Tibial nerve (tissue), 4 donors: ENCODE measurements at places on chromosomes 6 and 20. TPM values are rescaled to one million over a fixed set of nuclear protein-coding genes. Genes with fewer than 3 reads are reported as not detected.

DNA sequence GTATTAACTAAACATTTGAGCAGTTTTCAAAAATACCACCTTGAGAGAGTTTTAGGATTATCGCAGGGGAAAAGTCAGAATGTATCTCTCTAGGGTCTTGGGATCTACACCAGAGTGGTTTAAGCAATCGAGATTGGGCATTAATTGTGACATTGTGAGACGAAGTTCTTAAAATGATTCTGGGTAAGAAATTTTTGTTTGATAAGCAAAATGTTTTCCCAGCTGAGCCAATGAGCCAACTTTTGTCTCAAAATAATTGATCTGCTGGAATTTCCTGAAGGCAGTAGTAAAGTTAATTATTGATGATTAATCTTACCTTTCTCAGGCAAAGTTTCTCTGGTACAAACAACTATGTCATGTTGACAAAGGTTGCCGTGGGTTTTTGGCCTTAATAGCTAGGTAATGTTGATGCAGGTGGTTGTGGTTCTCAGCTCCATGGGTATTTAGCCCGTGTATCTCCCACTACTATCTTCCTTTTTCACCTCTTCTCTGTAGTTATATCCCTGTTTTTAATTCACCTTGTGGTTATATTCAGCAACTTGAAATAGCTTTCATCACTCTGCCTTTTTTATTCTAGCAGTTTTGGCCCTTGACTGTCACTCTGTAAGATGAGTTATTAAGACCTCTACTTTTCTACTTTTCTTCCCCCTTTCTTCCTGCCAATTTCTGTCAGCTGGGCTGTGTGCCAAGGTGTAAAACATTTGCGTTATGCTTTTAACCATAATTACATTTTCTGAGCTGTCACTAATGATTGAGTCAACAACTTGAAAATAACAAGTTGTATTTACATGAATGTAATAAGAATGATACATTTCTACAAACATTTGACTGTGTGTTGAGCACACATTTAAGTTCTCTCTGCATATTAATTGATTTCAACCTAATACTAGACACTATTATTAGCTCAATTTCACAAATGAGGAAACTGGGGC is 368.3 kb upstream of the BTBD3 start:
- no peak for DNase-seq

DNA sequence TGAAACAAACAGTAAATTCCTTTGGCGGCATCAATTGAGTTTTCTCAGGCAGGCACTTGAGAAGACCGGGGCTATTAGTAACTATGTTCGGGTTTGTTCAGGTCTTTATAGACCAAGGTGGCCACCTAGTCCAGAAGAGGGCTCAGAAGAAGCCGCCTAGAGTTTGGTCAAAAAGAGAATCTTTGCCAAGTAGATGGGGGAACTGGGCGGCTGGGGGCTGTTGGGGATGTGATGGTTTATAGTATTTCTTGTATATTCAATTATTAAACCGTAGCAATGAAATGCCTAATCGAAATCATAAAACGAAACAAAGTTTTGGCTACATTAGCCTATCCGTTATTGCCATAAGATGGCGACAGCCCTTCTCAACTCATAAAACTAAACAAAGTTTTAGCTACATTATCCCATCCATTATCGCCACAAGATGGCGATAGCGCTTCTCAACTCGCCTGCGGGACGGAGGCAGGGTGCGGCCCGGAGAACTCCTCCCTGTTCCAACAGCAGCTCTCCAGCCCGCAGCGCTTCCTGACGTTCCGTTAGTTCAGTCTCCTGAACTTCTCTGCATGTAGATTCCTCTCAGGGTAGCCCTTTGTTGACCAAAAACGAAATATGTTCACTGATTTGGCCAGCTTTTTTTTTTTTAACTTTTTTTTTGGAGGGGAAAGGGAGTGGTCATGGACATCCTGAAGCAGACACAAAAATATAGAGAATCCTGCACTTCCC is 120.5 kb upstream of the PRSS16 start:
- DNase-seq, result peak; percentile 80

- no peak for DNase-seq
Observed at GRCh38 chr6:7138921-7139358, 31.2 kb downstream of the RREB1 start.

Gene OLIG3
- not detected for total RNA-seq

Gene SLC17A4
- not detected for total RNA-seq

Gene TPD52L1
- total RNA-seq, result 55.0 TPM

Gene FRMD1
- 14.4 TPM for total RNA-seq

DNA sequence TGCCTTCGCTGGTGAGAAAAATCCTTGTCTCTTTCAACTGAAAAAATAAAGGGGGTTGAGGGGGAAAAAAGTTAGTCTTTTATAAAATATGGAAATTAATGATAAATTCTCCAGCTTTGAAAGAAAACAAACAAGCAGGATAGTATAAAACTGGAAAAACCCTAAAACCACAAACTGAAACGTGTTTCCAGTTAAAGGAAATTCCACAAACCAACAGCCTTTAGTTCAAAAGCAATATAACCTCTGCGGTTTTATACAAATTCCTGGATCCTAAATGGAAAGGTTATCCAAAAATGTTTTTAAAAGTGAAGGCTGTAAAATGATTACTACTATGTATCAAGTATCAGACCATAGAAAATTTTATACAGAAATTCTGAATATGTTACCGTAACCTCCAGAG is 55.6 kb downstream of the BMP5 start:
- no peak for DNase-seq

GRCh38 chr6:128024969-128025368 is 124.1 kb upstream of the THEMIS start:
- no peak for DNase-seq

- DNase-seq, result no peak
Observed at GRCh38 chr20:44496976-44497375, 21.3 kb downstream of the TTPAL start.

DNA sequence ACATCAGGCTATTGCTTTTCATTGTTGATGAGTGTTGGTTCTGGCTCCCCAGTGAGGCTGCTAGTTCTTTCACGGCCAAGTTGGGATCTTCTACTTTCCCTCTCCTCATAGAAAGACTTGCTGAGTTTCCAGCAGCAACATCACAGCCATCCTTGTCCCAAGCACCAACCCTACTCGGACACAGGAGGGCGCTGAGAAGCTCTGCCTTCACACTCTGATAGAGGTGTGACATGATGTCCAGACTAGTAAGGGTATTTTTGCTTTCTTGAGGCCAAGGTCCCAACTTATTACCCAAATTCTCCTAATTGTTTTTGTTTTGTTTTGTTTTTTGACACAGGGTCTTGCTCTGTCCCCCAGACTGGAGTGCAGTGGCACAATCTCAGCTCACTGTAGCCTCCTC is 3.0 kb upstream of the GCM1 start:
- no peak for DNase-seq

DNA sequence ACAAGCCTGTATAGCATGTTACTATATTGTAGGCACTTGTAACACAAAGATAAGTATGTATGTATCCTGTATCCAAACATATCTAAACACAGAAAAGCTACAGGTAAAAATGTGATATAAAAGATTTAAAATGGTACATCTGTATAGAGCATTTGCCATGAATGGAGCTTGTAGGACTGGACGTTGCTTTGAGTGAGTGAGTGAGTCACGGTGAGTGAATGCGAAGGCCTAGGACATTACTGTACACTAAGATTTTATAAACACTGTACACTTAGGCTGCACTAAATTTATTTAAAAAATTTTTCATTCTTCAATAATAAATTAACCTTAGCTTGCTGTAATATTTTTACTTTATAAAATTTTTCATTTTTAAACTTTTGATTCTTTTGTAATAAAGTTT is 136.9 kb downstream of the NKAIN2 start:
- no peak for DNase-seq

Gene MCCD1
- total RNA-seq, result not detected

DNA sequence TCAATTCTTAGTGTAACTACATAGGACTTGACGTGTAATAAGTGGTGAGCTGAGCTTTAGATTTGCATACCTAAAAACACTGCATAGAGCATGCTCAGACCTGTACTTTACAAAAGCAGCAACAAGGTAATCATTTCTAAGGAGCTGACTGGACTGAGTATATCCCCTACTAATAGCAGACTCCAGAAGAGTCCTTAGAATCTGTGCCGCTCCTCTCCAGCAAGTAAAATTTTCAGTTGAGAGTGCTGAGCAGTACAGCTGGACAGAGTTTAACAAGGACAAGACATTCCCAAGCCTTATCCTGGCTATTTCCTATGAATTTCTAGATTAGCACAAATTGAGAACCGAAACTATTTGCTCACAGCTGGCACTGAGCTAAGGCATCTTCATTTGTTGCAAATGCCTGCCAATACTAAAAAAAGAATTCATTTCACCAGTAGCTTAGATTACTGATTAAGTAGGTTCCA is 26.1 kb upstream of the KLHL31 start:
- no peak for DNase-seq

- no peak for DNase-seq
Observed at GRCh38 chr6:53796451-53796780, 1.6 kb downstream of the LRRC1 start.

Gene ATP6V1G2
- 3.8 TPM for total RNA-seq

- no peak for DNase-seq
Observed at GRCh38 chr6:69729870-69730449, 66.8 kb downstream of the LMBRD1 start.

DNA sequence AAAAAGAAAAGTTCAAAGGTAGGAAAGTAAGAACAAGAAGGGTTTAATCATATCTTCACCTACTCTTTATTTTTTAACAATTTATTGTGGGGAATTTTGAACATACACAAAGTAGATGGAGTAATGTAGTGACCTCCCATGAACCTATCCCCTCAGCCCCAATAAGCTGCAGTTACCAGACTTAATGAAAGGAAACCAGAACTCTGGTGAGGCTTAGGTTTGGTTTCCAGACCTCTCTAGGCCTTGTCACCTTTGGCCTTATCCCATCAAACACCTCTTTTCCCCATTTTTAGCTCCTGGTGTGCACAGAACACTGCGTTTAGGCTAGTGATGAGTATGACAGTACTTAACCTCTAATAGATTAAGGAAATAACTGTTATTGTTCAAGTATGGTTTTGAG is 42.0 kb downstream of the CBFA2T2 start:
- DNase-seq, result no peak

DNA sequence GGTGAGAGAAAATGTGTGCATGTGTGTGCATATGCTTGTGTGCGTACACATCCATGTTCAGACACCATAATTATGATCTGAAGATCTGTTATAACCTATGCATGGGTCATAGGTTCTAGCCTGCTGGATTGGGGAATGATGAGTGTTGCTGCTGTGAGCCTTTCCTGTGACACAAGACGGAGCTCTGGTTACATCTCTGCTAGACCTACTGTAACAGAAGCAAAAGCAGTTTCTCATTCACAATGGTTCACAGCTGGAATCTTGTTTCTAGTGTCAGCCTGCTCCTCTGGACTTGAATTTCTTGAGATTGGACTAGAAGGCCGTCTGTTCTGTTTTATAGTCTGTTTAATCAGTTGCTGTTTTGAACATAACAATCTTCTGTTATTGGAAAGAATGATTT is 40.1 kb downstream of the DEFB114 start:
- no peak for DNase-seq

- DNase-seq, result no peak
Observed at GRCh38 chr6:134624781-134625180, 306.9 kb upstream of the SGK1 start.

GRCh38 chr20:17281478-17281877 is 54.6 kb downstream of the PCSK2 start:
- DNase-seq, result no peak

- DNase-seq, result no peak
Observed at GRCh38 chr6:66429210-66429609, 722.2 kb upstream of the EYS start.

GRCh38 chr6:75349262-75349984 is 64.8 kb upstream of the TMEM30A start:
- no peak for DNase-seq

GRCh38 chr6:88490908-88491264 is 324.7 kb upstream of the CNR1 start:
- DNase-seq, result no peak

- DNase-seq, result no peak
Observed at GRCh38 chr20:52031206-52031562, 160.4 kb downstream of the ZFP64 start.

GRCh38 chr6:83265384-83265783 is 72.2 kb downstream of the RWDD2A start:
- DNase-seq, result no peak

Gene NUS1
- 14.1 TPM for total RNA-seq

DNA sequence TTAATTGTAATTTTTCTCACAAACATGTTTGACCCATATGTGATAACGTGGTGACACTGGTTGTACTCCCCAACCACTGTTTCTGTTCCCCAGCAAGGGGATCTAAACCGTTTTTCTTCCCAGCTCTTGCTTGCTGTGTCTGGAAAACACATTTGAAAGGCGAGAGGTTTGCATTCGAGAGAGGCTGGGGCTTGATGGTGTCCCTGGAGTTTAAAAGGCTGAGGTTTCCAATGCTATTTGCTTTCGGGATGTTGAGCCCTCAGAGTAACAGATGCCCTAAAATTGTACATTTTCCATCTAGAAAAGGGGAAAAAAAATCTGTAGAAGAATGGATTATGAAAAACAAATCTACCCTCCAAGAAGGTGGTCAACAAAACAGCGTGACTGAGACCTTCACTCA is 35.4 kb downstream of the AKAP12 start:
- DNase-seq, result no peak

- DNase-seq, result no peak
Observed at GRCh38 chr20:53739799-53740785, 146.5 kb upstream of the ZNF217 start.

Gene TMEM74B
- 2.1 TPM for total RNA-seq

Gene DYNLT2
- 8.4 TPM for total RNA-seq

- DNase-seq, result no peak
Observed at GRCh38 chr6:124099520-124099919, 295.9 kb downstream of the NKAIN2 start.

- DNase-seq, result no peak
Observed at GRCh38 chr6:112231594-112232060, 22.7 kb downstream of the LAMA4 start.

Gene TMEM242
- 8.2 TPM for total RNA-seq

GRCh38 chr6:142251930-142252445 is 49.8 kb upstream of the ADGRG6 start:
- DNase-seq, result no peak

Gene SLC17A3
- not detected for total RNA-seq

DNA sequence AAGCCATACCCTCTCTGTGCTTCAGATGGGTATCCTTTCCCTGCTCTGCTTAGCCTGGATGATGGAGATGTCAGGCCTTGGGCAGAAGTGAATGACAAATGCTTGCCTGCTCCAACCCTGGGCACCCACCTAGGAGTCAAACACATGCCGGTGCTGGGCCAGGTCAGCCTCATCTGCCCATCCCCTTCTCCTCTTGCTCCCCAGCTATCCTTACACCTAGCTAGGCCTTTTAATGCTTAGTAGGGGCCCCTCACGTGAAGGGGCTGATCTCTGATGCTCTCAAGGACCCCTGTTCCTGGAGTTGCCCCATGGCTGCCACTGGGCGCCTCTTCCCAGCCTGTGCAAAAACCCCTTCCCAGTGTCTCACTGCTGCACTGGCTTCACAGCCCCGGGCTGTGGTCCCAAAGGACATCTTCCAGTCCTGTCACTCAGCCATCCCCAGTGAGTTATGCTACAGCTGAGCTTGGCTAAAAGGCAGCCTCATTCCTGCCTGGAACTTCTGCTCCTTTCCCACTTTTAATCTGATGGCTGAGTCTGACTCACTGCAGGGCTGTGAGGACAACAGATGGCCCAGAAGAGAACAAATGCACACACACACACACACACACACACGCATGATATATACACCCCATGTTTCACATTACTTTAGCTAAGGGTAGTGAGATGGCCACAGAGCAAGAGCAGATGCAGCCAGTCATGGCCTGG is 12.8 kb upstream of the SDCBP2 start:
- no peak for DNase-seq

- DNase-seq, result no peak
Observed at GRCh38 chr20:47295921-47296426, 60.5 kb downstream of the ZMYND8 start.
